ENCODE measurements at places on chromosomes 12 and 14. TPM values are rescaled to one million over a fixed set of nuclear protein-coding genes. Genes with fewer than 3 reads are reported as not detected.

The PTPN21 gene
- 9.3 TPM for polyA plus RNA-seq

The CEP290 gene
- 3.2 TPM for polyA plus RNA-seq

The CLEC4D gene
- 0.20 TPM for polyA plus RNA-seq

The FOXA1 gene
- polyA plus RNA-seq = 29.4 TPM

DNA sequence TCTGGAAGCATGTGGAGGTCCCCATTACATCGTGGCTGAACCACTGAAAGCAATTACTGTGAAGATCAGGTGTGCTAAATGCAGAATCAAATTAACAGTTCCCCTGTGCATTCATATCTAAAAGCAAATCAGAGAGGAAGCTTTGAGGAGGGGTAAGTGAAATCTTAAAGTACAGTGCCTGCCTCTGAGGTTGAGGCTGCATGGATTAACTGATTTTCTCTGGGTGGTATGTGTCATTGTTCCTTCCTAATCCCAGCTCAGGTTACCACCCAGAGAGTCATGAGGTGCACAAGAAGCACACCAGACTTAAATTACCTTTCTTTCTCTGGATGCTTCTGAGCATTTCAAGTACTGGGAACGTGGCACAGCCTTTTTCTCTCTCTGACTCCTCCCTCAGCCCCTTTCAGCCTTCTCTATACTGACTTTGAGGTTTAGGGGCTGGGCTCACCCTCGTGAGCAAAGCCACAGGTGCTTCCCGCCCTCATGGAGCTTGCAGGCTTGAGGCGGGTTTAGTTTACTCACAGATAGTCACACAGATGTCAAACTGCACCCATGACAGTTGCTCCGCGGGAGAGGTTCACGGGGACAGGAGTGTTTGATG is 237.6 kb upstream of the CRY1 start:
- H3K36me3 ChIP-seq = no peaks in the 10 kb centered on the region
- H3K4me1 ChIP-seq = no peaks in the 10 kb centered on the region
- H3K27me3 ChIP-seq = peaks cover 36% of the 10 kb centered on the region
- no peak overlapping the region for H3K27ac ChIP-seq

GRCh38 chr14:102586420-102587104 is 5.9 kb upstream of the RCOR1 start:
- DNase-seq = no peak
- no peak overlapping the region for H3K4me3 ChIP-seq
- no peak overlapping the region for H3K27ac ChIP-seq
- H3K27me3 ChIP-seq = no peaks in the 10 kb centered on the region
- peaks cover 23% of the 10 kb centered on the region for H3K4me1 ChIP-seq

DNA sequence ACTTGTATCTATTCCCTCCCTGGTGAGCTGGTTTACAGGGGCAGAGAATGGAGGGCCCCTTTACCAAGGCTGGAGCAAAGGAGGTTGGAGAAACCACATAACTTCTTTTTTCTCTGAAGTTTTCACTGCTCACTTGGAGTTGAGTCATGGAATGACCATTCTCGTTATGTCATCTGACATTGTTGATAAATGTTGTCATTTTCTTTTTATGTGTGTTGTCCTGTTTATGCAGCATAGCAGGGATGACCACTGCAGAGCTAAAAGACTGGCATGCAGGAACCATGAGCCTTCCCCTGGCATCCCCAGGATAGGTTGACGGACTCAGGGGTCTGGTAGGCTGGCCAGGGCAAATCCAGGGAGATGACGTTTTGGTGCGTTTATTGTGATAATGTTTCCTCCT is 256.8 kb upstream of the DDHD1 start:
- H3K4me3 ChIP-seq = no peak overlapping the region
- no peaks in the 10 kb centered on the region for H3K36me3 ChIP-seq
- DNase-seq = no peak
- no peaks in the 10 kb centered on the region for H3K27me3 ChIP-seq

DNA sequence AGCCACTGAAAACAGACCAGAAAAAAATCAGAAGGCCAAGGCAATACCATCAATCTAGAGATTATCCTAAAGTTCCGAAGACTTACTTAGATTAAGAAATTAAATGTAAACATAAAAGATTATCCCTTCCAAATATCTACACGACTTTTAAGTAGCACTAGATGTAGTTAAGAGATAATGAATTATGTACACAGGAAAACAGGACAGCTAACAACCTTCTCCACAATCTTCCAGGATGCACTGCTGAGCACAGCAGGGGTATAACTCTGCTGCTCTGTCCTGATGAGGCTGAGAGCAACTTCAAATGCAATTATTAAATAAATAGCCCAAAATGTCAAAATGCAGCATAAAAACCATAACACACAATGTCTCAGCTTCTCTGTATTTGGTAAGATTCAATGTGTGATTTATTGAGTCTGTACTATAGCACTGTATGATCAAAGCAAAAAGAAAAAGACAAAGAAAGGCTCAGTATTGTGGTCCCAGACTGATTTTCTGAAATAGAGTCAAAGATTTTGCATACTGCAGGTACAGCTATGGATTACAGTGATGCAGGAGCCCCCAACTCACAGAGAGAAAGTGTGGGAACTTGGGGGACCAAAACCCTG is 56.9 kb downstream of the TMTC1 start:
- H3K4me3 ChIP-seq = no peak overlapping the region
- peaks cover 12% of the 10 kb centered on the region for H3K4me1 ChIP-seq
- no peaks in the 10 kb centered on the region for H3K27me3 ChIP-seq

DNA sequence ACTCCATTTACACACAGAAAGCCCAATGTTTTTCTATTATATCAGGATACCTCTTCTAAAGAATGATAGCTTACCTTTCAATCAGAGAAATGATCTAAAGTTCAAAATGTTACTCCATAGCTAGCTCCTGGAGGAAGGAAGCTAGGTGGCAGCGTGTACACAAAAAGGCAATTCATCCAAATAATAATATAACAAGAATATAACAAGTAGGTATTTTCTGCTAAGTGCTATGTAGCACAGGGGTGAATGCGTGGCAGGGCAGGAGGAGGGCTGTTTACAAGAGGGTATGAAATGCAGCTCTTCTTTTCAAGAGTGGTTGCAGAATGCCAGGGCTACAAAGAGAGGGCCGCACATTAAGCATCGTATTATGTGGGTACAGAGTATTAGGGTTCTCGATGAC is 663 bp upstream of the SNAPC1 start:
- peak overlapping the region; percentile 78 for H3K27ac ChIP-seq
- peak overlapping the region; percentile 82 for H3K4me3 ChIP-seq
- H3K4me1 ChIP-seq = peaks cover 42% of the 10 kb centered on the region
- no peak for DNase-seq
- no peaks in the 10 kb centered on the region for H3K36me3 ChIP-seq
- H3K27me3 ChIP-seq = no peaks in the 10 kb centered on the region

DNA sequence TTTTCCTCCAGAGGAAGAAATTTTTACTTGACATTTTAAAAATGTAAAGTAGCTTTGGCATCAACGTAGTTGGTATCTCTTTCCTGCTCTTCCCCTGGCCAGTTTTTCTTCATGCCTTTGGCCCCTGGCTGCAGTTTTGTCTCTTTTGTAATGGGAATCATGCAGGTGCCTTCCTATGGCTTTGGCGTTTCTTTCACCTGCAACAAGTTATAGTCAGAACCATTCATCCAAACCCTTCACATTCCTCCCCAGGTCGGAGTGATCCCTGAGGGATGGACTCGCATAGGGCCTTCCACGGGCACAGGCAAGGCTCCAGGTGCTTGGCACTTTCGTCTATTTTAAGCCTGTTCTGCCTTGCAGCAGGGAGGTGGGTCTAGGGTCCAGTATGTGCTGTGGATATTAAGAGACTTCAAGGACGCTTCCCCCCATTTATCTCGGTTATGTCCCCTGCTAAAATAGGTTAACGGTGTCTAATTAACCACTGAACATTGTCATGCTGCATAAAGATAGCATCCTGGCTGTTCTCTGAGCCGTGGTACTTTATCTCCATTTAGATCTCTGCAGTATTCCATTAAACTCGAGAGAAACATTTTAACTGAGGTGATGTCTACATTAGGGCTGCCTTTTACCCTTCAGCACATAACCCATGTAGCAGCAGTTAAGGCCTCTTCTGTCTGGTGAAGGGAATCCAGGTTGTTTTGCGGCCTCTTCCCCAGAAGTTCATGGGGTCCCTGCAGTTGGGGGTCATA is 66.3 kb downstream of the IFT43 start:
- no peaks in the 10 kb centered on the region for H3K36me3 ChIP-seq

DNA sequence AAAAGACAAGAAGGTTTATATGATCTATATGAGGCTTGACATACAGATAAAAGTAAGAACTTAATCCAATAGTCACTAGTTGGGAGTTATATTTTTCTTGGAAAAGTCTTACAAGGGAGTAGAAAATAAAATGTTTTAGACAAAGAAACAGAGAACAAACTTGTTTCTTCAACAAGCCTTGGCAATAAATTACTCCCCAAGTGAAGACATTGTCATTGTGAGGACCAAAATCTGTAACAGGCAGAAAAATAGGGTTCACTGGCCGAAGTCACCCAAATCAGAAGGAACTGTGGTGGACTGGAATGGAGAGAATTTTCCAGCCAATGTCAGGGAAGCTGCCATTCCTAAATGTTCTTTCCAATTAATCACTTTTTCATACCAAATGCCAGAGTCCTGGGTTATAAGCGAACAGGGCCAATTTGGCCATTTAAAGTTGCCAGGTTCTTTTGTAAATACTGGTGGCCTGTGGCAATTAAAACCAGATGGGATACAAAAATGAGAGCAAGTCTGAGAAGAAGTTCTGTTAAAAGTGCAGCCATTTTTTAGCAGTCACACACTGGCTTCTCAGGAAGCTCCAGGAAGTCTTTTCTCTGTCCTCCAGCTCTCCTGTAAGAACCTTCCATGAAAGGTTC is 117.3 kb upstream of the OVCH1 start:
- peaks cover 3% of the 10 kb centered on the region for H3K4me1 ChIP-seq
- no peaks in the 10 kb centered on the region for H3K27me3 ChIP-seq
- no peak overlapping the region for H3K4me3 ChIP-seq
- H3K27ac ChIP-seq = no peak overlapping the region
- DNase-seq = no peak

DNA sequence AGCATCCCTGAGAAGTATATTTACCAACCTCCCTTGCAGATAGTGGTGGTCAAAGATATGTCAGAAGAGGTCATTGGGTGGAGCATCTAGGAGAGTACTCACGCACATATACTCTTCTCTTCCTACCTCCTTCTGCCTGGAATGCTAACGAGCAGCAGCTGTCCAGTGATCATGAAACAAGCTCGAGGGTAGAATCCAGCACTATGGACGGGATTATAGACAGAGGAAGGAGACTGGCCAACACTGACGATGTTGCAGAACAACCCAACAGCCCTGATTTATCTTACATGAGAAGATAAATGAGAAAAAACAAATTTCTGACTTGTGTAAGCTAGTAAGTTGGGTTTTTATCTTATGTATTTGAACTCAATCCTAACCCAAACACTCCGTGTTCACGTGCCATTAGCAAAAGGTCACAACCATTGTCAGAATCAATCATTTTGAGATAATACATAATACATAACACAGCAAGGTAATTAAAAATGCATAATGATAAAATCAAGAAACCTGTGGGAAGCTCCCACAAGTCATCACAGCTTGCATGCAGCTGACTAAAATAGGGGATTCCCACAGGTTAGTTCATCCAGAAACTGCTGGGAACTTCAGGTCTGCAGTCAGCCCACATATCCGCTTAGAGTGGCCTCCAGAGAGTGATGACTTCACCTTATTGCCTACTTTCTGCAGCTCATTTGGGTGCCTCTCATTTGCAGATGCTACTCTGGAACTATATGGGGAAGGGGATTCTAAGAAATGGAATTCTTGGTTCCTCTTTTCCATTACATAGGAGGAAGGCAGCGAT is 36.3 kb upstream of the STK38L start:
- H3K27ac ChIP-seq = no peak overlapping the region
- H3K36me3 ChIP-seq = no peaks in the 10 kb centered on the region
- no peak overlapping the region for H3K4me3 ChIP-seq
- no peaks in the 10 kb centered on the region for H3K27me3 ChIP-seq
- no peak for DNase-seq

DNA sequence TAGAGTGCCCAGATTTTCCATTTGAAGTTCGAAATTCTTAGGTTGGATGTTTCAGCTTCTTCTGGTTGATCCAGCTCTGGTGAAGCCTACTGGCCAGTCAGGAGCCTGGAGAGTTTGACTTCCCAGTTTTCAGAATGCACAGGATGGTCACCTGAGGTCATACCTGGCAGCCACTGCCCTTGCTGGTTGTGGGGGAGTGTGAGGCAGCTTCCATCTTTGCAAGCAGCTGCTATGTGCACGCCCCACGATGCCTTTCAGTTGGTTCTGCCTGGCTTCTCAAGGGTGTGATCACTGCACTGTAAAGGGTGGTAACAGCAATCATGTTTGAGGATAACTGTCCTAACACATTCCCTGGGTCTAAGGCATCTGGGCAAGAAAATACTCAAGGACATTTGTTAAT is 15.4 kb downstream of the CCDC92 start:
- peaks cover 17% of the 10 kb centered on the region for H3K4me1 ChIP-seq
- DNase-seq = no peak
- no peaks in the 10 kb centered on the region for H3K36me3 ChIP-seq
- no peak overlapping the region for H3K4me3 ChIP-seq
- H3K27me3 ChIP-seq = no peaks in the 10 kb centered on the region
- H3K27ac ChIP-seq = no peak overlapping the region

GRCh38 chr12:12019881-12020280 is 50.9 kb upstream of the BCL2L14 start:
- no peaks in the 10 kb centered on the region for H3K27me3 ChIP-seq
- H3K4me1 ChIP-seq = peaks cover 3% of the 10 kb centered on the region
- H3K36me3 ChIP-seq = no peaks in the 10 kb centered on the region
- no peak overlapping the region for H3K4me3 ChIP-seq

GRCh38 chr12:122999196-122999946 is 18.9 kb downstream of the ARL6IP4 start:
- DNase-seq = no peak
- H3K36me3 ChIP-seq = peaks cover 6% of the 10 kb centered on the region
- H3K4me3 ChIP-seq = no peak overlapping the region
- H3K27ac ChIP-seq = no peak overlapping the region

GRCh38 chr12:40375076-40375475 is 150.3 kb downstream of the LRRK2 start:
- H3K27me3 ChIP-seq = no peaks in the 10 kb centered on the region
- no peaks in the 10 kb centered on the region for H3K36me3 ChIP-seq
- no peak for DNase-seq
- no peak overlapping the region for H3K27ac ChIP-seq
- H3K4me3 ChIP-seq = no peak overlapping the region
- H3K4me1 ChIP-seq = no peaks in the 10 kb centered on the region

GRCh38 chr12:25574761-25575160 is 21.7 kb upstream of the LMNTD1 start:
- no peak overlapping the region for H3K27ac ChIP-seq
- no peaks in the 10 kb centered on the region for H3K4me1 ChIP-seq
- H3K4me3 ChIP-seq = no peak overlapping the region
- no peaks in the 10 kb centered on the region for H3K36me3 ChIP-seq
- DNase-seq = no peak
- no peaks in the 10 kb centered on the region for H3K27me3 ChIP-seq

DNA sequence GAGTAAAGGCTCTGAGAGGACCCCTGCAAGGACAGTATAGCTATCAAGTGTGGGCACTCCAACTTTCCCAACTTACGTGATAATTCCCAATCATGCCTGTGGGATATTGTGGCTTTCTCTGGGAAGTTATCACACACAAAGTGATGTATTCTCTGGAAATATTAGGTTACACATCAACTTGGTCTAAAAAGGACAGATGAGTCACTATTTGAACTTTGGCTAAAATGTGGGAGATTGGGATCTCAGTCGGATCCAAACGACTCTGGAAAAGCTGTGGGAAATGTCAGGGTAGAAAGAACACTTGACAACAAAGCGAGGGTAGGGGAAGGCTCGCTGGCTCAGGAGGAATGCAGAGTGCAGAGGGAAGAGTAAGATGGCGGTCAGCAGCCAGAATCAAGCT is 1048.9 kb downstream of the BCL11B start:
- H3K27ac ChIP-seq = no peak overlapping the region
- no peaks in the 10 kb centered on the region for H3K4me1 ChIP-seq
- H3K4me3 ChIP-seq = no peak overlapping the region

GRCh38 chr12:109763201-109763841 is 49.7 kb downstream of the FAM222A start:
- peaks cover 16% of the 10 kb centered on the region for H3K4me1 ChIP-seq
- DNase-seq = no peak
- H3K36me3 ChIP-seq = no peaks in the 10 kb centered on the region
- H3K27me3 ChIP-seq = no peaks in the 10 kb centered on the region
- no peak overlapping the region for H3K4me3 ChIP-seq
